Liver (tissue), 10 donors: ENCODE measurements at places on chromosomes 2 and 18.

DNA sequence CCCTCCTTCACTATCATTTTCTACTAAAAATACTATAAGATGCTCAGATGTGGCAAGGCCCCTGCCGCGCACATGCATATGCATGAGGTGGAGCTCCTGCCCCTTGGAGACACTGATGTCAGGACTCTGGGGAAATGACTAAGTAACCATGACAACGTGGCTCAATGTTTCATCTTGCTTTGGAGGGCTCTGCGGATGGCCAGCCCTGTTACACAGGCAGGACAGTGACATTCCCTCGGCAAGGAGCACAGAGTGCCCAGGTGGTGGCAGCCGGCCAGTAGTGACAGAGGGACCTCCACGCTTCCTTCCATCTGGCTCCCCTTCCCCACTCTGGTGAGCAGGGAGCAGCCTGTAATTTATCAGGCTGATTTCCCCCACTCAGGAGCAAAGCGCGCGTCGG is 364.1 kb downstream of the SS18 start:
- DNase-seq, result no peak

- DNase-seq, result no peak
These were observed 12.1 kb downstream of the CD226 start for GRCh38 chr18:69935319-69936190.

GRCh38 chr18:3401669-3402620 is 48.0 kb upstream of the TGIF1 start:
- no peak for DNase-seq

DNA sequence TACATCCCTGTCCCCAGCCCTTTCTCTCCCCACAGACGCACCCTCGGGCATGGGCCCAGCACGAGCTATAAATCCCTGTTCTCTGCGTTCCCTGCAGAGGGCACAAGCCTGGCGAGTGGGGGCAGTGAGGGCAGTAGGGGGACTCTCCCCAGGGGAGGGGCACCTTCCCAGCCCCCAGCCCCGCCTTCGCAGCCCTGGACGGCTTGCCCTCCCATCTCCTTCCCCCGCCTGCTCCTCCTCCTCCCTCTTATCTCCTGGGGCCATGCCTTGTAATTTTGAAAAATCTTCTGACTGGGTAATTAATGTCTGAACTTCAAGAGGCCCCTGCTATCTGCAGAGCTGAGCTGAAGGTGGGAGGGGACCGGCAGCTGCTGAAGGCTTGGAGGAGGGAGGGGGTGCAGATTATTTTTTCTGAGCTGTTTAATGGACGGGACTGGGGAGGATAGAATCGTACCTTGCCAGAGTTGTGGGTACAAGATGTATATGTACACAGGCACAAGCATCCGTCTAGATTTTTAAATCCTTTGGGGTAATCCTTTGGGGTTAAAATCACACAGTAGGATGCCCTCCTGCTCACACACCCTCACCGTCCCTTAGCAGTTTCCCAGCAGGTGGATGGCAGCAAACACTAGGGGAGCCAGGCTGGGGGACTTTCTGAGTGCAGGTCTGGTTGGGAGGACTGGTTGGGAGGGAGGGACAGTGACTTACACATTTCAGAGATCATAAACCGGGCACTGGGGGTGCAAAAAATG is 121.9 kb downstream of the SMAD7 start:
- DNase-seq, result no peak

- no peak for DNase-seq
These were observed 15.2 kb downstream of the GKN2 start for GRCh38 chr2:68937346-68938055.

GRCh38 chr2:238120463-238121298 is 17.8 kb upstream of the KLHL30 start:
- DNase-seq, result no peak

GRCh38 chr2:105258835-105259350 is 17.4 kb downstream of the GPR45 start:
- DNase-seq, result no peak

DNA sequence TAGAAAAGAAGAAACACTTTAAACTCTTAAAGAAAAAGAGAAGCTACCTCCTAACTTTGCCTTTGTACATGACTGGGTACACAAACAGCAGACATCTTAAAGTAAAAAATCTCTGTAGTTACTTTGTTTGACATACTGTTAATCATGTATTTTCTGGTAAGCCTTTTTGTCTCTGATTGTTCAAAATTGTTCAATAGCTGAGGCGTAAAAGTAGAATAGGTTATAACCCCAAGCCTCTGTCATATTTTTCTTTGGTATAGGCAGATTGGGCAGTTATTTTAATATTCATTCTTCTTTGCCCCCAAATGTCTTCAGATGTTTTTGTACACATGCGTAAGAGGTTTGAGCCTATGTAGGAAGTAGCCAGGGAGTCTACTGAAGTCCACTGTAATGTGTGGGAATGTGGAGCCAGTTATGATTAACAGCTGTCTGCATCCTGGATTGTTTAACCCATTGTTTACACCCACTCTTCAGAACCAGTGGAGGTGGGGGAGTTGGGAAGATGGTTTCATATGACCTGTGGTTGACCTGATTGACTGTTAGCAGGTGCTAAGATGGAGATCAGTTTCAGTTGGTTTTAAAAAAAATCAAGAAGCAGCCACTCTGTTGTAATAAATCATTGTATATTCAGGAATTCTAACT is 150.5 kb downstream of the TANC1 start:
- no peak for DNase-seq

GRCh38 chr2:240789501-240790369 is 30.3 kb downstream of the KIF1A start:
- DNase-seq, result no peak

GRCh38 chr2:43592443-43592842 is 3.4 kb downstream of the THADA start:
- no peak for DNase-seq

GRCh38 chr2:46114996-46115395 is 182.2 kb upstream of the EPAS1 start:
- no peak for DNase-seq

DNA sequence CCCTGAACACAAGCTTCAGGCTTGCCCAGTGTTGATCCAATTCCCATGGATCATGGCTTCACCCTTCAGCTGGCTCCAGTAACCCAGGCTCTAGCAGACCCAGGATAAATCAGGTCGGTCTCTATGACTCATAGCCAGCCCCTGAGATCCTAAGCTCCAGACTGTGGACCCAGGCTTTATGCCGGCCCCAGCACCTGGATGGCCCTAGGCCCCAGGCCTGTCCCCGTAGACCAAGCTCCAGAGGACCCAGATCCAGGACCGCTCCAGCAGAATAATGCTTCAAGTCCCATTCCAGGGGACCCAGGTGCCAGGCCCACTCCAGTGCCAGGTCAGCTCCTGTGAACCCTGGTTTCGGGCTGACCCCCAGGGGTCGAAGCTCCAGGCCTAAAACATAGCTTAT is 1589.9 kb upstream of the DDX18 start:
- DNase-seq, result no peak

DNA sequence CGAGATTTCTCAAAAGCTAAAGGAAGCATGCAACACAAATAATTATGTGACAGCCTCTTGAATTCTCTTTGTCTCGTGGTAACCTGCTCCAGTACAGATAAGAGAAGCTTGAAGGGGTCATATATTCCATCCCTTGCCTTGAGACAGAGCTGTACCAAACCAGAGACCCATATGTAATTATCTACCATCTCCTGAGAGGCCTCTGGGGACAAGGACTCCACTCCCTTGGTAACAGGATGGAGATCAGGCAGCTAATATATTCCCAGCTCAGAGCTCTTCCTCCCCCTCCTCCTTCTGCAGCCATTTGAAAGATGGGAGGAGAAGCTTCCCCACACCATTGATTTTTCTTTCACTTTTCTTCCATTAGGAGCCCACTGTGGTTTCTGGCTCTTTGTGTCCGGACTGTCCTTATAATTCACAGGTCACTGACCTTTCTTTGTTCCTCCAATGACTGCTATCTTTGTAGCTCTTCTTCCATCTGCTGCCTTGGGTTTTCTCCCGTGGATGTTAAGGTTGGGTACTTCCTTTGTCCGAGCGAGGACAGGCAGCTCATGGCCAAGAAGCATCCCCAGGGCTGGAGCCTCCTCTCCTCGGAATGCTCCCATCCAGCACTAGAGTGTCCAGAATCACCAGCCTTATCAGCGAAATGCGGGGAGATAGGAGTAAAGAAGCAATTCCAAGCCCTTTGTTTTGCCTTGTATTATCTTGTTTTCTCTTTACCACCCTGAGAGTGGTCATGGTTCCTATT is 72.6 kb upstream of the STPG4 start:
- no peak for DNase-seq

GRCh38 chr2:241539616-241540374 is 18.8 kb upstream of the BOK start:
- DNase-seq, result no peak

GRCh38 chr2:90209009-90209408 is 1517.5 kb downstream of the RPIA start:
- DNase-seq, result no peak

GRCh38 chr18:39692367-39693015 is 2126.9 kb upstream of the CELF4 start:
- DNase-seq, result no peak

DNA sequence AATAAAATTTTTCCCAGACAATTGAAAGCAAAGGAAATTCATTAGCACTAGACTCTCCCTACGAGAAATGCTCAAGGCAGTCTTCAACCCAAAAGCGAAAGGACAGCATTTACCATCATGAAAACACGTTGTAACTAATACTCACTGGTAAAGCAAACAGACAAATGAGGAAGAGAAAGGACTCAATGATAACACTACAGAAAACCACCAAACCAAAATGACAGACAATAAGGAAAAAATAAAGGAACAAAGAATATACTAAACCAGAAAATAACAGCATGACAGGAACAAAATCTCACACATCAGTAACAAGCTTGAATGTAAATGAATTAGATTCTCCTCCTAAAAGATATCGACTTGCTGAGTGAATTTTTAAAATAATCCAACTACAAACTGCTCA is 190.7 kb downstream of the NOL4 start:
- no peak for DNase-seq

- no peak for DNase-seq
These were observed 38.4 kb upstream of the DTNB start for GRCh38 chr2:25711675-25712354.

GRCh38 chr2:84022810-84023431 is 436.2 kb downstream of the SUCLG1 start:
- no peak for DNase-seq

DNA sequence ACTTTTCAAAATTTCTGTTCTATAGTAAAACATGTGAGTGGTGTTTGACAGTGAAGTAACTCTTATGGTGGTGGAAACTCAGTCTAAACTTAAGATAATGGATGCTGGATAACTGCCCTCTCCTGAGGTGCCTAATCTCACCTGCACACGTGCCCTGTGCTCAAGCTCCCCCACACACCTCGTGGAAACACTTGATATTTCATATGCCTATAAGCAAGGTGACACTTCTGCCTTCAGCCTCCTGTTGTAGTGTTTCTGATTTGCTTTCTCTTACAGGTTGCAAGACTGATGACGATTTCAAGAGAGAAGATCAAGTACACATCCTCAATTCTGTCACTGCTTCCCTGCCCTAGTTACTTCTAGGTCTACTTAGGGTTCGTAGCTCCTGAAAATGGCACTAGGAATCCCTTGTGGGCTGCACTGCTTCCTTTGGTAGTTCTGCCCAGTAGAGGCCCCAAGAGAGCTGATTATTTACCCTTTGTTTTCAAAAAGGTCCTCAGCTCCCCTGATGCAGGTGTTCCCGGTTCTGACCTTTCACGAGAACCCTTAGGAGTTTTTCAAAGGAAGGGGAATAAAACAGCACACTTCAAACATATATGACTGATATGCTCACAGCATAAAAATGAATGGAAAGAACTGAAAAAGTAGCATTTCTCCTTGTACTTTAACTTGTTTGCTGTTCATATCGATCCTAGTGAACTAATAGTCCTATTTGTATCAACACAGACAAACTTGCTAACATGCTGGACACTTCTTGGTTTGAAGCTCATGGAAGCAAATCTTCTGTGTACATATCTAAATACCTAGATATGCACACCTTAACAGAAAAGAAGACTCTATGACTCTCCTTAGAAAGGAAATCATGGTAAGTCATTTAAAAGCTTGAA is 6.7 kb downstream of the CAVIN2 start:
- no peak for DNase-seq

DNA sequence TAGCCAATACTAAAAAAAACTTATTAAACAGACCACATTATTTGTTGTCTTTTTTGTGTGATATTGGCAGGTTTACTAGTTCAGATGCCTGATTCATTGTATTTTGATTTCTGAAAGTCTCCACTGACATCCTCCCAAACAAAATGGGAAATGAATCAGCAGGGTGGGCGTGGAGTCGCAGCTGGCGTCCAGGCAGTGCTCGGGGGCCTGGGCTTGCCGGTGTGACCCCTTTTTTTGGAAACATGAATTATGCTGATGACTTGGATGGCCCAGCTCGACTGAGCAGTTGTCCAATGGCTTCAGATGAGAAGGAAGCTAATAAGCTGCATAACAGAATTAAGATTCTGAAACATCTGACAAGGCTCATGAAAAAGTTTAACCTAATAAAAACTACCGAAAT is 1.7 kb upstream of the KCNG2 start:
- DNase-seq, result no peak

DNA sequence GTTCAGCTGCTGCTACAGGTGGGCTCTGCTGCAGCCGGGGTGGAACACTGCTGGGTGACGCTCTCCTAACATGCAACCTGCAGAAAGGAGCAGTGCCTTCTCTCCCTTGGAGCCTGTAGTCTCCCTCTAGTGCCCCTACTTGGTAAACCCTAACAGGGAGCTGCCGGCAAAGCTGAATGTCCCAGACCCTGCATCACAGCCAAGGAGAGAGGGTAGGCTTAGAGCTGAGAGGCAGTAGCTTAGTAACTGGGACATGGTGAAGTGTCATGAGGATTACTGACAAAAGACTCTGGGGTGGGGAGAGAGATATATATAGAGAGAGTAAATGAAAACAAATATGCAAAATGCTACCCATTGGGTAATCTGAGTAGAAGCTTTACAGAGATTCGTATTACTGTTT is 9.9 kb downstream of the NCAPH start:
- no peak for DNase-seq

DNA sequence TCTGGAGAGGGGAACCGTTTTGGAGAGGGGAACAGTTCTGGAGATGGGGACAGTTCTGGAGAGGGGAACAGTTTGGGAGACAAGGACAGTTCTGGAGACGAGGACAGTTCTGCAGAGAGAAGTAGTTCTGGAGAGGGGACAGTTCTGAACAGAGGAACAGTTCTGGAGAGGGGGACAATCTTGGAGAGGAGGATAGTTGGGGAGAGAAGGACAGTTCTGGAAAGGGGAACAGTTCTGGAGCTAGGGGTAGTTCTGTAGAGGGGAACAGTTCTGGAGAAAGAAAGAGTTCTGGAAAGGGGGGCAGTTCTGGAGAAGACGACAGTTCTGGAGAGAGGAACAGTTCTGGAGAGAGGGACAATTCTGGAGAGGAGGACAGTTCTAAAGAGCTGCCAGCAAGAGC is 745.9 kb downstream of the GALR1 start:
- DNase-seq, result no peak

DNA sequence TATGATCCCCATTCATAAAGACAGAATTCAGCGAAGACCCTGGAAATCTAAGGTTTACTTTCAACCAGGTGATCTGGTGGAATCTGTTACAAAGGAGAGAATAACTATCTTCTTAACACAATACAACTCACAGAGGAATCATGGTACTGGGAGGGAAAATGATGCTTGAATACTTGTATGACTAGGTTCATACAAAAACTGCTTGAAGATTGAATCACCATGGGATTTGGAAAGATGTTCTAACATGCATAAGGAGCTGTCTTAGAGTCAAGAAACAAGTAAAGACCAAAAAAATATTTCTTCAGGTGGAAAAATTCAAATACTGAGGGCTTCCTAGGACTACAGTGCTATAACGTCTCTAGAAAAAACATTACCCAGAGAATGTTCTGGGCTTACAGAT is 32.2 kb downstream of the COL5A2 start:
- no peak for DNase-seq
